ENCODE measurements at places on chromosomes 13 and 19. TPM values are rescaled to one million over a fixed set of nuclear protein-coding genes. Genes with fewer than 3 reads are reported as not detected.

DNA sequence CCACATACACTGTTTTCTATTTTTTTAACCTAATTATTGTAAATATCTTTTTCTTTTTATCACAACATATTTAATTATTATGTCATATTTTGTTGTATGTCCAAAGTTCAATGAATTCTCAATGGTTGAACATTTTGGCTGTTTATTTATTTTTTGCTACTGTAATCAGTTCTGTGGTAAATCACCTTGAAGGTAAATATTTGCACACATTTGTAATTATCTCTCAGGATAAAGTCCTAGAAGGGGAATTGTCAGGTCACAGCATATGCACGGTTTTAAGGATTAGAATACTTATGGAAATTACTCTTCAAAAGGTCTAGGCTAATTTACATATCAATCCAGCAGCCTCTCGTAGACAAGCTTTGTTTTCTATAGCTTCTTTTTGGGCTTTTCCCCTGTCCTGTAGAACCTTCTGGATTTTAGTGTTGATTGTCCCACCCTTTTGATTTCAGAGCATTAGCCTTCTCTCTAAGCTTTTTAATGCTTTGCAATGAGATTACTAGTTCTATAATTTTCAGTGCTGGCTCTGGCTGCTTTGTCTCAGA is 362.6 kb downstream of the KCNRG start:
- DNase-seq: no peak

GRCh38 chr13:112346173-112346898 is 29.8 kb upstream of the SPACA7 start:
- DNase-seq: no peak

DNA sequence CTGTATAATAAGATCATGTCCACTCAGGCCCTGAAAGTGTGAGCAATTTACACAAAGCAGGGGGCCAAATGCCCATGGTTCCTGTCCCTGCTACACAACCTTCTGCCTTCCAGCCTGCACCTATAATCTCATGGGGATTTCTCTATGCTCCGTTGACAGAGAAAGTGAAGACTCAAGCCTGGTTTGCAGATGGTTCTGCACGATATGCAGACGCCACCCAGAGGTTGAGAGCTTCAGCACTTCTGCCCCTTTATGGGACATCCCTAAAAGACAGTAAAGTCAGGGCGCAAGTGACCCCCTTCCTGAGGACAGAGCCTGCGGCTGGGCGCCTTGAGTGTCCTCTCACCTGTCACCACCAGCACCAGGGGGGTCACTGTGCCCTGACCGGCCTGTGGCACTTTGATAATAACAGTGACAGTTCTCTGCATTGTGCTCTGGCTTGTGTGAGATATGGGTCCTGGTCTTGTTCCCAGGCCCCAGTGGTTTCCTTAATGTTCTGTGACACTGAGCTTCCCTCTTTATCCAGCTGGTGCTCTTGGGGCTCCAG is 15.1 kb downstream of the LILRA5 start:
- no peak for DNase-seq

GRCh38 chr19:29537181-29537580 is 11.4 kb downstream of the VSTM2B start:
- no peak for DNase-seq

- no peak for DNase-seq
Measured at GRCh38 chr13:95833719-95834118, 156.8 kb downstream of the DNAJC3 start.

GRCh38 chr19:47028195-47028601 is 8.6 kb downstream of the NPAS1 start:
- DNase-seq: no peak

Gene CCNE1
- total RNA-seq: 4.9 TPM

Gene SIGLEC6
- 0.14 TPM for total RNA-seq

Gene SULT2B1
- total RNA-seq: not detected

Gene LILRB2
- total RNA-seq: 1.5 TPM

All from CD4-positive, alpha-beta T cell (primary cell).